Stimulated activated CD4-positive, alpha-beta T cell treated with anti-CD3 and anti-CD28 coated beads, Interleukin-15, amount 100 ng/mL, for 1 hour (primary cell): ENCODE measurements at places on chromosomes 7 and 10.

GRCh38 chr10:122255509-122256301 is 15.4 kb upstream of the BTBD16 start:
- no peak for DNase-seq

DNA sequence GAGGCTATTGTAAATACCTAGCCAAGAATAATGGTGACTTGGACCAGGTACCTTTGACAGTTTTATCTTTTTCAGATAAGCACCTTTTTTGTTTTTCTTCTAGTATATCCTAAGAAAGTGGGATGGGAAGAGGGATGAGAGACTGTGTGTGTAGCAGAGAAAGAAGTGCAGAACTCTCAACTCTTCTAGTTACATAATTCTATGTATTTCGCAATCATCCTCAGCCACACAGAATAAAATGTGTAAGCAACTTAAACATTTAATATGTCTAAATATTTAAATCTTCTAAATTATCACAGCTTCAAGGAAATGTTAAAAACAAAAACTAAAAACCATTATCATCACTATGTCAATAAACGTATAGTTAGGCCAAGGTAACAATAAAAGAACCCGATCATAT is 42.6 kb upstream of the GSAP start:
- no peak for DNase-seq

DNA sequence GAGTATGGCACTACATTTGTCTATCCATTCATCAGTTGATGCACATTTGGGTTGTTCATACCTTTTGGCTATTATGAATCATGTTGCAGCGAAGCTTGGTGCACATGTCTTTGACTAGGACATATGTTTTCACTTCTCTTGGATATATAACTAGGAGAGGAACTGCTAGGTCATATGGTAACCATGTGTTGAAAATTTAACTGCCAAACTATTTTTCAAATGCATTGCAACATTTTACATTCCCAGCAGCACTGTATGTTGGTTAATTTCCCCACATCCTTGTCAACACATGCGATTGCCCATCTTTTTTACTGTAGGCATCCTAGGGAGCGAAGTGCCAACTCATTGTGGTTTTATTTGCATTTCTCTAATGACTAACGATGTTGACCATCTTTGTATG is 183.4 kb downstream of the PRKCQ start:
- no peak for DNase-seq

DNA sequence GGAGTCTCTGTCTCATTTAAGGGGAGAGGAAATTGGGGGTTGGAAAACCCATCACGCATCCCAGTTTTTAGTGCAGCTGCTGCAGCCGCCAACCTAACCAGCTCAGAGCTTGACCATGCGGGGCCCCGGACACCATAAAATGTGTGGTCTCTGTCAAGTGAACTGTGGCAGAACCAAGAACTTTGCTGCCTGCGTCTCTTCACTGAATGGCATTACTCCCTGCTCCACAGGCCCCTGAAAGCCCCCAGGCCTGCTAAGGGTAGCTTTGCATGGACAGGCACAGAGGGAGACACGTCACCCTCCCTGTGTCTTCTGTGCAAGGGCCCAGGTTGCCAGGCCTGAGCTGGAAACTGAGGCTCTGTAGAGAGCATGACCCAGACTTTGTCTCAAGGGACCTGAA is 144.6 kb upstream of the GPR26 start:
- no peak for DNase-seq

GRCh38 chr7:138460176-138460648 is at the start of gene TRIM24:
TRIM24 (plus strand) TSS chr7:138460259; CDS start chr7:138460549, 290 bp downstream.
- no peak for DNase-seq

DNA sequence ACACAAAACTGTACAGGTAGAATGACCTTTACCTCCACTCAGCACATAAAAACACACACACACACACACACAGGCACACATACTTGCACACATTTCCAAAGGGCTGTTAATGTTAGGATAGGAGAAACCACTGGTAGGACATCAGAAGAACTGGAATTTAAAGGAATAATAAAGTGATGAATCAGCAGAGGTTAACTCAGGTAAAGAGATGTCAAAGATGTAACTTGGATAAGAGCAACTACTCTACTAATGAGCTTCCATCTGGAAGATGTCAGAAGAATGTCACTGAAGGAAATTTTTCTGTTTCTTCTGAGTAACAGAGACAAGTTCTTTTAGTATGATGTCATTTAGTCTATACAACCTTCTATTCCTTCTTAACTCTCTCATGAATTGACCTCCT is 26.4 kb upstream of the GPR37 start:
- DNase-seq = no peak
